ENCODE measurements at places on chromosomes 6 and 20.

GRCh38 chr20:1301031-1301529 is 27.9 kb downstream of the SDCBP2 start:
- DNase-seq = no peak

DNA sequence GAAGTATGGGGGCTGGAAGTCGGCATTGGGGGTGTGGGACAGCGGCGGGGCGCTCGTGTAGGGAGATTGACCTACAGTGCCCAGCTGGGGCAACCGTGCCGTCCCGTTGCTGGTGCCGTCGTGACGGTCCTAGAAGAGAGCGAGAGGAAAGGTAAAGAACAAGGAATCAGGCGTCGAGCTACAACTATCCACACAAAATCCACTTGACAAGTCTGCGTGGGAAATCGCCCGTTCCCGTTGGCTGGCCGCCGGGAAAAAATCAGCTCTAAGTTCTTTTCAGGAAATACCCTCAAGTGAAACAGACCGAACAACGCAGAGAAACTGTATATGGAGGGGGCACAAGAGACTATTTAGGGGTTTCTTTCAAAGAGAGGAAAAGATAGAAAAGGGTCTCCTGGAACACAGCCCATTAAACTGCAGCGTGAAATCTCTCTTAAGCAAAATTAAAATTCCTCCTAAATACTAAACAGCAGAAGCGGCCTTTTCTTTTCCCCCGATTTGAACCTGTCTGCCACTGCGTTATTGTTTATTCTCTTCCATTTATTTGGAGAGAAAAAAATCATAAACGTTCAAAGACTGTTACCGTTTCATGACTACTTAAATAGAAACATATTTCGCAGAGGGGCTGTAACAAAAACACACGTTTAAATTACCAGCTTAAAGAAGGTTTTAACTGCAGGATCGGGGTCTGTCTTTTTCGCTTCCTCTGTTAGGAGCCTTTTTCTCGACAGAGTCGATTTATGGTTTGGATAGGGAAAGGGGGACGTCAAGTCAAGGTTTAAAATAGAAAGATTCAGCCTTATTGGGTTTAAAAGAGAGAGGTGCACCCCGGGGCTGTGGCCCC is 4.4 kb downstream of the TFAP2A start:
- DNase-seq = no peak

DNA sequence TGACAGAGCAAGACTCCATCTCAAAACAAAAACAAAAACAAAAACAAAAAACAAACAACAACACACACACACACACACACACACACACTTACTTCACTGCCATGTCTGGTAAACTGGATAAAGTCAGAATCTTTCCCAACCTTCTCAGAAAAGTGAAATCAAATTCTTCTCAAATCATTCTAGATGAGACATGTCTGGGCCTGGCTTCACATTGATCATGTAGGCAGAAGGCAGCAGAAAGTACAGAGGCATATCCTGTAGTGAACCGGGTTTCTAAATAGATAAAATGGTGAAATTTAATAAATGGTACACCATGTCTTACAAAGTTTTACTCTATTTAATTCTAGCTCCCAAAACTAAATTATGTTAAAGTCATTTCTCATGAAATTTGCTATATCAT is 14.9 kb upstream of the MRS2 start:
- DNase-seq = no peak

DNA sequence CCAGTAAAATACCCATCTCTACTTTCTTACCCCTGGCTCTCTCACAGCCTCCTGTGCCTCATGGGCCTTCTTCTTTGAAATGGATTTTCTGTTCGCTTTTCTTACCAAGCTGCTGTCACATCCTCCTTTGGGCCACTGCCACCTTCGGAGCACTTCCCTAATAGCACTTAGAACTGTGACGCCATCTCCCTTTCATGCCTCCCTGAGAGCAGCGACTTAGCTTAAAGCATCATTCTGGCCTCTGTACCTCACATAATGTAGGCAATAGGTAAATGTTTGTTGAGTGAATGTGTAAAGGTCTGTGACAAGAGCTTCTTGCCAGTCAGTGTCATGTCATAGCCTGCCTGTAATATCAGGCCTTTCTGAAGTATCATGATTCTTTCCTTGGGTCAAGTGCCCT is 78.8 kb downstream of the ADGRG6 start:
- no peak for DNase-seq

- DNase-seq = no peak
Measured at GRCh38 chr20:53428588-53428987, 165.1 kb downstream of the ZNF217 start.

DNA sequence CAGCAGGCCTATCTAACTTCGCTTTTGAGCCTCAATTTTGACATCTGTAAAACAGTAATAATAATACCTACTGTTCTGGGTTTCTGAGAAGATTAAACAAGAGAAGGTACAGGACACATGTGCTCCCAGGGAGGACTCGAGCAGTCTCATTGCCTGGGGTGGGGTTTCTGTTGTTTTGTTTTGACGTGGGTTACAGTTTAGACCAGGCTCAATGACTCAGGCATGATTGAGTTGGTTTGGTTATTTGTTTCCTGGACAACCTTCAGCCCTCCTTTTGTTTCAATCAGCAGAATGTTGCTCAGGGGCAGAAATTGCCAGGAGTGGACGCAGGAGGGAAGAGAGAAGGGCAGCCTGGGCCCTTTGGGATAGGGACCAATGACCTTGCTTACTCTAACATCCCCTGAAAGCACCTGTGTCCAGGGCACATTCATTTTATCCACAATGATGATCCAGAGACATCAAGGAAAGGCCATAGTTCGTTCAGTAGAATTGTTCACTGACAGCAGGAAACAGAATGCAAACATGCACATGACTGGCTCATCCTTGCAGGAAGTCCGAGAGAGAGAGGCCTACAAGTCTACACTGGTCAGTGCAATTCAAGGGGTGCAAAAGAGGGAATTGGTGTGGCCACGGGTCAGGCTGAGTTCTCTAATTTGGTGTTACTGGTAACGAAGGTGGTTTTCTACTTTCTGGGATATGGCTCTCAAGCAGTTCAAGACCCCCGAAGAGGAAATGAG is 74.5 kb upstream of the MRPS10 start:
- DNase-seq = no peak

DNA sequence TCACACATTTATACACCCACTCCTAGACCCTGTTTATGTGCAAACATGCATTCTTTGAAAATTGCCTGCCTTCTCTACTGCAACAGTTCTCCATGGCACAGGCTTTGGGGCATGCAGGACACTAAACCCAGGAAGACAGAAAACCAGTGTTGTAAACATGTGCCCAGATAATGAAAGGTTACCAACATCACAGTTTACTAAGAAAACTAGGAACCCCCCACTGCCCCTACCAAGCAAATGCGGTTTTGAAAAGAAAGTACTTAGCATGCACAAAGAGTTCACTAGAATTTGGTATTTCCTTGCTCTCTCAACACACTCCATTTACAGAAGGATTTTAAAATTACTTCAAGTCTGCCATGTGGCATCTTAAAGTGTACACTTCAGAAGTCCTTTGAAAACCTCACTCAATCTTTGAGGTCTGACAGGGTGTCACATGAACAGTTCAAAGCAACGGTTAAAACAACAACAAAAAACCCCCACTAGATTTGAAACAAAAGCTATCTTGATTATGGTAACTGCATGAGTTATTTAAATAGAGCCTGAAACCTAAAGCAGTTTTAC is 245.0 kb downstream of the GMPR start:
- no peak for DNase-seq

GRCh38 chr6:47126647-47127391 is 84.7 kb upstream of the ADGRF1 start:
- no peak for DNase-seq

DNA sequence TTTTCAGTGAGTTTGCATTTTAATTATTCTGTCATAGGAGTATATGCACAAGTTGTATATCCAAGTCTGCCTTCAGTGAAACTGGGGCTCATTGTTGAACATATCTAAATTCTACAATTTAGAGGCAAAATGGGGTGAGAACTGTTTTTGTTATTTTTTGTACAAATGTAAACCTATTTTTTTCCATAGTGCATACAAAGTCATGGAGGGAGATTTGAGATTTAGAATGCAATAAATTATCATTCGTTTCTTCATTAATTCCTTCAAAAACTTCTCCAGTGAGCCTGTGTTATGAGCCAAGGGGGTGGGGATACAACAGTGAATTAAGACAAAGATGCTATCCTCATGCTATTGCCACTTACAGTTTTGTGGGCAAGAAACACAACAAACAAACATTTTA is 29.8 kb upstream of the RHAG start:
- no peak for DNase-seq

- DNase-seq = no peak
Measured at GRCh38 chr20:20393207-20394120, 25.6 kb downstream of the INSM1 start.

DNA sequence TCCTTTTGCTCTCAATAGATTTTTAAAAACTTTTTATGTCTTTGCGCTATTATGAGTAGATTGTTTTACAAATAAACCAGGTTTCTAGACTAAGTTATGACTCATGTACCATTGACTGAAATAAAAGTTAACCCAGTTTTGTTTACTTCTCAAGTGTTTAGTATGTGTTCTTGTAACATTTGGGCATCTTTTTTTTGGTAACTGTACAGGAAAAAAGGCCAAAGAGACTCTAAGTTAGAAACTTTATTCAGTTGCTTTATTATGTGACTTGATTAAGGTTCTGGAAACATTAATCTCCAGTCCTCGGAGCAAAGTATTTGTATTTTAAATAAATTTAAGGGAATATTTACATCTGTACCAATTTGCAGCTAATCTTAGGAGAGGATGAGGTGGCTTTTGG is 2.9 kb downstream of the NKAIN2 start:
- DNase-seq = no peak

DNA sequence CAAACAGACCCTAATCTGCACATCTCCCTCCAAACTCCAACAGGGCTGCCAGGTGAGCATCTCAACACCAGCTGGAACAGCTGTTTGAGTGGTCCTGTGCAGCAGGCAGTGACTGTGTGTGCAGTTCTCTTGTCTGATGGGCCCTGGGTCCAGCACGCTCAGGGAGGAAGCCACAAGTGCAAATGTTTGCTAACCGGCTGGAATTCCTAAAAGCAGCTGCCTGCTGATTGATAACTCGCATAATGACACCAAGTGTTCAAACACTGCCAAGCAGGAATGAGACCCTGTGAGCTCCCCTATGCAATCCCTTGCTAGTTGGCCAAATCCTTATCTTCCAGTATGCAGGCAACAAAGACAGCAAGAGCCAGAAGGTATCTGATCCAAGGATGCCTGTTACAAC is 650.6 kb downstream of the CBLN4 start:
- no peak for DNase-seq

DNA sequence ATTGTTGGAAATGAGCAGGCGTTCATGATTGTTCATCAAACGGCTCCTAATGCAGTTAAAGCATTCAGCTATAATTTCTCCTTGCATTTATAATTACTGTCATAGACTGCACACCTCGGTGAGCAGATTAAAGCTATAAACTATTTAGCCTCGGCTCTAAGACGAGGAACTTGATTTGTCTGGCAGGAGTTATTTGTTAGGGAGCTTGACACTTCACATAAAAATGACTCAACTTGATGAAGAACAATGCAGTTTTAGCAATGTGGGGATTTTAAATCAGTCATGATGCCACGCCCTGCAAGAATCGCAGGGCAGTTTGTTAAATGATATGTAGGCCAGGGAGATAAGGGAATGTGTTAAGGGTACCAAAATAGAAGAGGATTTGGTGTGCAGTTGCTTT is 290.2 kb downstream of the TSHZ2 start:
- DNase-seq = no peak

DNA sequence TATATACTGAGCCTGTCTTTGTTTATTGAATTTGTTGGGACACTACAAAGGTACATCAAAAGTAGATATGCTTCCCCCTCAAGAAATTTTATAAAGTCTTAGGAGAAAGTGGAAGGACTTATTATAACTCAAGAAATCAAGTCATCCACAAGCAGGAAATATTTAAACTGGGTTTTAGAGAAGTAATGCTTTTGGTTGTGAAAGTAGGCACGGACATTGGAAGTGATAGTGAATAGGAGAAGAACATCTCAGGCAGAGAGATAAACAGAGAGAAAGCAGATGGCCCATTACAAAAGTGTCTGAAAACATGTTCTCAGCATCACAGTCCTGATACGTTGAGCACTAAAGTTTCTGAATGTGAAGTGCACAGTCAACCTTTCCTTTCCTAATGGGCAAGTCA is 415.6 kb upstream of the RNF217 start:
- no peak for DNase-seq

GRCh38 chr6:159110013-159110412 is 59.2 kb upstream of the FNDC1 start:
- DNase-seq = peak; percentile 68

DNA sequence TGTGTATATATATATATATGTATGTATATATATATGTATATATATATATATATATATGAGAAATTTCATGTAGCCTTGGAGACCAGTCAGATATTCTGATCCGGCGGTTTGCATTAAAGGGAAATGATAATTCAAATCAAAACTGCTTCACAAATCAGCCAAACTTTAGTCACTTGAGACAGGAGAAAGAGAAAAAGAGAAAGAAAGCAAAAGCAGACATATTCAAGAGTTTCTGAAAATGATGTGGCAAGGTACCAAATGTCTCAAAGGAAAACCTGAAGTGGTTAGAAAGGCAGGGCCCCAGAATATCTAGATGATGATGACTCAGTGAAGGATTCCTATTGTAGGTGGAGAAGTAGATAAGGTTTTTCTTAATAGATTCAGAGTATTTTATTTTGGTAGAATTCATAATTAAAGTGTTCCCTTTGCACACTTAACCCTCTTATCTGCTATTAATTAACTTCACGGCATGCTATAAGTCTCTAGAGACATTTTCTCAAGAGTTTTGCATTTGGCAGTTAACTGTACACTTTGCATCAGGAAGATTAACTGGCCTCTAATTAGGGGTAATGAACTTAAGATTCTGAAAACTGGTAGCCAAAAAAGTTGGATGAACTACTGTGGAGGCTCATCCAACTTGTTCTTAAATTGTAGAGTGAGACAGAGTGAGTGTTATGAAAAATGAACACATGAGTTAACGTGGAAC is 50.1 kb upstream of the ASF1A start:
- no peak for DNase-seq

- DNase-seq = no peak
Measured at GRCh38 chr20:9141070-9141469, 72.2 kb downstream of the PLCB4 start.

DNA sequence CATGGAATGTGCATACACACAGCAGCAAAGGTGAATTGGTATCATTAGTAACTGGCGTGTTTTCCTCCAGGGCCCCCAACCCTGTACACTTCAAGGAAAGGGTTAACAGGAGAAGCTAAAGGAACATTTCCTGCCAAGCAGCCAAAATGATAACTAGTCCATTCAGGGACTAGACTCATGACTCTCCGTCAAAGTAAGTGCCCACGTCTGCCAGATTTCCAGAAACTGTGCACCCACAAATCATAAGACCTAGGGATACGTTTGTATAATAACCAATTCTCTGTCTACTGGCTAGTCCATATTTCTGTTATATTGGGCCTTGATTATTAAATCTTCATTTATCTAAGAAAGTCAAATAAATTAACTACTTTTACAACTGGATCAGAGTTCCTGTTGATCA is 76.0 kb upstream of the NHSL1 start:
- DNase-seq = no peak

- no peak for DNase-seq
Measured at GRCh38 chr6:10146715-10147451, 268.0 kb downstream of the TFAP2A start.

- no peak for DNase-seq
Measured at GRCh38 chr6:2854396-2854982, 12.8 kb upstream of the SERPINB1 start.

GRCh38 chr6:116364321-116364720 is 6.4 kb upstream of the DSE start:
- DNase-seq = no peak

- DNase-seq = no peak
Measured at GRCh38 chr20:35700625-35701148, 1.5 kb downstream of the ROMO1 start.
